ENCODE measurements at places on chromosomes 2 and 18. TPM values are rescaled to one million over a fixed set of nuclear protein-coding genes. Genes with fewer than 3 reads are reported as not detected.

IFT172 gene
- polyA plus RNA-seq = 22.7 TPM

CDH20 gene
- 1.2 TPM for polyA plus RNA-seq

OR6B2 gene
- polyA plus RNA-seq = not detected

SLC16A14 gene
- 37.5 TPM for polyA plus RNA-seq

ZDBF2 gene
- polyA plus RNA-seq = 7.6 TPM

ABCB11 gene
- 0.03 TPM for polyA plus RNA-seq

MFSD2B gene
- polyA plus RNA-seq = not detected
